ENCODE measurements at places on chromosomes 7 and 10.

DNA sequence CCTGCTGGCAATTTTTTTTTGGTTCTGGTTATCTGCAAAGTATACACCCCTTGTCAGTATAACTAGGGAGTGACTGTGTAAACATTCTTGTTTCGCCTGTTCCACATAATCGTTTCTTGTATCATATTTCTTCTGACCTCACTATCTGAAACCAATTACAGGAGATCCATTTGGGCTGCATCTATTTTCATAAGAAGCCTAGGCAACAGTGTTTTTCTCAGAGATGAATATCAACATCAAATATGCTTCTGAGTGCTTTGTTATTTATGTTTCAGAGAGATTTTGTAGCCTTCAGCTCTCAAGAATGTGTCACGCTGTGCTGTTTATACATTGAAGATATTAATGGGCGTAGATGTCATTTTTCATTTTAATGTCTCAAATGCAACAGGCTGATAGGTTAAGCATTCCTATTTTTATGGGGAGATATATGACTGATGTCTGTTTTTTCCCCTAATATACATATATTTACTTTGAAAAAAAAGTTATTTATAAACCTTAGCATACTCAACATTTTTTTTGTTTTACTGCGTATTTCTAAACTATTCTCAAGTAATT lies 115.5 kb downstream of the FOXP2 start:
- DNase-seq: no peak

DNA sequence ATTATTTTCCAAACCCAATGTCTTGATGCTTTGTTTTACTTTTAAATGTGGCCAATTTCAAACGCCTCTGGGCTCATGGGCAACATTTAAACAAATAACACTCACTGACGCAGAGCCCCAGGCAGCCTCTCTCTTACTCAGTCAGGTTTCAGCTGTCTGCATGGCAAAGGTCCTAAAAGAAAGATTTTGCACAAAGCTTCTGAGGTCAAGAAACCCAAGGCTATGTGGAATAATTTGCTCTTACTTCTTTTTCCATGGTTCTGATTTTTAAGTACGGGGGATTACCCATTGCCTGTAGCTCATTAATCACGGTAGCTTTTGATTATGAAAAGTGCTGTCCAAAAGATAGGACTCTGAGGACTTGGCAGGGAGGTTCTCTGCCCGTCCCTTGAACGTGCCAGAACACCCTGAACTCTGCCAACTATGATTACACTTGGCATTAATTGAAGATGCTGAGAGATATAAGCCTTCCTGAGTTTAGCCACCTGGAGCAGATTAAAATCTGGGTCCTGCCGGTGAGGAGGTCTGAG lies 14.1 kb upstream of the MSRB2 start:
- DNase-seq: no peak

DNA sequence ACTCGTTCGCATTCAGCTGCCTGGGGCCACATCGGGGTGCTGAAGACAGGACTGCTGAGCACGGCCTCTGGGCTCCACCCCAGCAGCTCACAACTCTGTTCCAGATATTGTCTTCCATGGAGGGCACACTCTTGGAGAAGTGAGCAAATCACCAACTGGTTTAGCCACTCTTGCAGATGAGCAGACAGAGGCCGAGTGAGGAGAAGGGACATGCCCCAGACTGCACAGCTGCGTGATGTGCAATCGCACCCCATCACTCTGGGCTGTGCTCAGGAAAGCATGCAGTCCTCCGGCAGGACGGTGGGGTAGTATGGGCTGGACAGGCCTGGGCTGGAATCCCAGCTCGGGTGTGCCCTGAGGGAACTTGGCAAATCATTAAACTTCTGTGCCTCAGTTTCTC lies 111.6 kb downstream of the FAM53B start:
- no peak for DNase-seq

DNA sequence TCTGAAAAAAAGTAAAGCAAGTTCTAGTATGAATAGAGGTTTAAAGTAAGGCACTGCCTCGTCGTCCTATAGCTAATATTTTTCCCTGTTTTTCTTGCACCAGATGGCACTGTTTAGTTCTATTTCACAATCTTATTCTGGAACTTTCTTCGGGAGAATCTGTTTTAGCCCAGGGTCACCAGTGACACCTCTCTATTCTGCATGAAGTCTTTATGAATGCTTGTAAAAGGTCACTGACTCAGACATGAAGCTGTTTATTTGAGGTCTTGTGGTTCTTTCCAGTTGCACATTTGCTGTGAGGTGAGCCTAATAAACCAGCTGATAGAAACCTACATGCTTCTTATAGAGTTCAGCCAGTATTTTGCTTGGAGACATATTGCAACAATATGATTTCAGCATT lies 444.3 kb downstream of the AUTS2 start:
- DNase-seq: no peak

DNA sequence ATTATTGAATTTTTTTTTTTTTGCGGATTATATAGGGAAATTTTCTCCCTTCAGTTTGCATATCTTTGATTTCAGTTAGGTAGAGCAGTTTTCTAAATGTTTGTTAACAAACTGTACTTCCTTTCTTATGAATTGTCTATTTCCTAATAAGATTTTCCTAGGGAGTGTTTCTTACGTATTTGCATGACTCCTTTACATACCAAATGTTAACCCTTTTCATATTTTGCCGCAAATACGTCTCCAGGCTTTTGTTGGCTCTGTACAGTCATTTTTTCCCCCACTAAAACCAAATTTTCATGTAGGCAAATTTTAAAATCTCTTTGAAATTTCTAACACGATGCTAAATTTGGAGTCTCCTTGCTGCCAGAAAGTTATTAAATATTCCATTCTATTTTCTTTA lies 1.9 kb upstream of the FRAT2 start:
- DNase-seq: peak; percentile 65

DNA sequence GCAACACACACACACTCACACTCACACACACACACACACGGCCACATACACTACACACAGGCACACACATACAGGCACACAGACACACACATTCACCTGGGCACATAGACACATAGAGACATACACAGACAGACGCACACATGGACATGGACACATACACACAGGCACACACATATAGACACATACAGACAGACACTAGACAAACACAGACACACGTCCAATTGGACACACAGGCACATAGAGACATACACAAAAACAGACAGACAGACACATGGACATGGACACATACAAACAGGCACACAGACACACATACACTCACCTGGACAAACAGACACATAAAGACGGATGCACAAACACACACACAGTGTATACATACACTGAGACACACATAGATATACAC lies 21.7 kb upstream of the ACTR3B start:
- DNase-seq: no peak

DNA sequence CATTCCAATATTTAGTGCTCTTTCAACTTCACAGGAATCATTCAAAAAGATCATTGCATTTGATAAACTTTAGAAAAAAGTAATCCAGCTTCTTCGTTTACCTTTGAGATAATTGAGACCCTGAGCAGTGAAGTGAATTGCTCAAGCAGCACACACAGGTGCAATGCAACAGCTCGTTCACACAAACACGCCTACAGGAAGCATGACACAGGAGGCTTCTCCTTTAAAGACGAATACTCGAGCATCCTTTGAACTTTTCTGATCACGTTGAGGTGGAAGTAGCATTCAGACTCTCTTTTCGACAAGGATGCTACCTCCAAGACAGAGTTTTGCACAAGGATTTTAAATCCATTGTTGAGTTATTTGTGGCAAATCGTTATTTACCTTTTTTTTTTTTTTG lies 18.0 kb upstream of the RSU1 start:
- DNase-seq: no peak

- no peak for DNase-seq
Measured at GRCh38 chr7:84975586-84976185, 211.2 kb downstream of the SEMA3D start.

GRCh38 chr10:128221117-128221516 lies 94.9 kb upstream of the MKI67 start:
- no peak for DNase-seq

DNA sequence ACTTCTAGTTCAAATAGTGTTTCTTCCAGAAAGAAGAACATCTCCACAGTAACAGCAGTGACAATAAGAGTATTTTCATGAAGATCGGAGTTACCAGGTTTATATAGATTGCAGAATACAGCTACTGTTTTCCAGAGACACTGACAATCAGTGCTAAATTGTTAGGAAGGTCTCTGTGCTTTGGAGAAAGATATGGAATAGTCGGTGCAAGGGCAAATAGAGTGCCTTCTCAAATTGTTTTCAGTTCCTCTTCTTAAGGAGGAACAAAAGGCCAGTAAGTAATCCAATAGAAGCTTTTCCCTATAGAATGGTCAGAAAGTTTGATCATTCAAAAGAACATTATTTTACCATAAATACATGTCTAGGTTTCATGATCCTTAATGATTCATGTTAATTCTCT lies 2.6 kb upstream of the KIAA1217 start:
- DNase-seq: no peak

GRCh38 chr7:133614251-133614650 lies 361.4 kb downstream of the EXOC4 start:
- no peak for DNase-seq

GRCh38 chr10:19825700-19826099 lies 9.5 kb downstream of the PLXDC2 start:
- no peak for DNase-seq

DNA sequence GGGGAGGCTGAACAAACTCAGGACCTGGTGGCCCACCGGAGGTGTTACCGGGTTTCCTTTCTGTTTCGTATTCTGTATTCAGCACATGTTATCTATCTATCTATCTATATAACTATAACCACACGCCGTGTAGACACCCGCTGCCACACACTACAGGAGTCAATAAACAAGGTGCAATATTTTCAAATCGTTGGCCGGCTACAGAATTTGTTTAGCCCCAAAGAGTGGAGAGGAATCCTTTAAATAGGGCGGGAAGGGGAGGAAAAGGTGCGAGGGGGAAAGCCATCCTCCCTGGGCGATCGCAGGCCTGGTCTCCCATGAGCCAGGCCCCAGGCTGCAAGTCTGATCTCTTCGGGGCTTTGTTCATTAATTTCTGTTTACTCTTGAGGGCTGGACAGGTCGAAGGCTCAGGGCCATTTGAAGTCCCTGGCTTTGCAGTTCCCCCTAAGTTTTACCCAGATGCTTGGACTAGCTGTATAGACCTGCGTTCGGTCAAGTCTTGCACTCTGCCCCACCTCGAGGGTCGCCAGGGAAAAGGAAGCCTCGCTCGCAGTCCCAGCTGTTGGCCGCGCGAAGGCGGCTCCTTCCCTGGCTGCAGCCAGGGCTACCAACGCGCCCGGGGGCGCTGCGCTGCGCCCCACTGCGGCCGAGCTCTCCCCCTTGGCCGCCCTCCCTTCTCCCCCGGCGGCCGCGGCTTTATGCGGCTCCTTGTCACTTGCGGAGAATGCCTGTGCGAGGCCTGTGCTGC lies 3.8 kb downstream of the NKX2-3 start:
- DNase-seq: no peak

DNA sequence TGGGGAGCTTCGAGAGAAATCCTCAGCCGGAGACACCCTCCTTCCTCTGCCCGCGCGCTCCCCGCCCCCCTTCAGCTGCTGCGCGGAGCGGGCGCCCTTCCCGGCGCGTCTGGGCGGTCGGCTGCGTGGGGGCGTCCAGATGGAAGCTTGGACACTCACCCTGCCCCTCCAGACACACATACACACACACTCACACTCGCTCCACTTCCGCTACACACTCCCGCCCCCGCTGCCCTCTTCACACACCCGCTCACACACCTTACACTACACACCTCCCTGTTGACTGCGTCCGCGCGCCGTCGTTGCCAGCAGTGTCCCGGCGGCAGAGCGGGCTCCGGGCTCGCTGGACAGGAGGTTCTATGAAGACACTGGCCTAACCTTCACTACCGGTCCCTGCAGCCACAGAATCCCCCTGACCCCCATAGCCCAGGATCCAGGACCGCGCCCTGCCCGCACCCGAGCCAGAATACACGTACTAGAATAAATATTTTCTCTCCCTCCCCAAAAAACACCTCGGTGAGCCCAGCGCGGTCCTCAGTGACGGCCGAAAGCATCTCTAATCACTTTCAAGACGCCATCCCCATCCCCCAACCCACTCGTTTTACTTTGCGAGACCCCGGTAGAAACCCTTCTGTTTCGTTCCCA lies 1.1 kb upstream of the EGR2 start:
- no peak for DNase-seq

GRCh38 chr10:71512761-71513539 lies 116.2 kb downstream of the CDH23 start:
- no peak for DNase-seq

GRCh38 chr10:31153161-31153560 lies 121.5 kb upstream of the ZNF438 start:
- DNase-seq: no peak

GRCh38 chr10:34147641-34148304 lies 667.3 kb downstream of the PARD3 start:
- DNase-seq: no peak

- DNase-seq: no peak
Measured at GRCh38 chr7:74355091-74355490, 65.9 kb downstream of the CLIP2 start.

DNA sequence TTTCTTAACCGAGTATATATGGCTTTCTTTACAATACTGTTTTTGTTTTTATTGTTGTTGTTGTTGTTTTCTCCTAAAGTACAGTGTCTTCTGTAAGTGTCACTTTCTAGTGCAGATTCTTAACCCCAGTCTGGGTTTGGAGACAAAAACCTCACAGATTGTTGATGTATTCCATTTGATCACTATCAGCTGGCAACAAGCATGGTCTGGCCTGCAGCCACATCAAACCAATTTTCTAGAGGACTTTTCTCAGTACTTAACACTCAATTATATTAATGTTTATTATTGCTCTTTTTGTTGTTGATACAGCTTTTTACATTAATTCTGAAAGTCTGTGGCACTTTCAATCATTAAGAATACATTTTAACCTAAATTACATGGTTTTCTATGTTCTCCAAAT lies 17.1 kb downstream of the LRRN3 start:
- no peak for DNase-seq

DNA sequence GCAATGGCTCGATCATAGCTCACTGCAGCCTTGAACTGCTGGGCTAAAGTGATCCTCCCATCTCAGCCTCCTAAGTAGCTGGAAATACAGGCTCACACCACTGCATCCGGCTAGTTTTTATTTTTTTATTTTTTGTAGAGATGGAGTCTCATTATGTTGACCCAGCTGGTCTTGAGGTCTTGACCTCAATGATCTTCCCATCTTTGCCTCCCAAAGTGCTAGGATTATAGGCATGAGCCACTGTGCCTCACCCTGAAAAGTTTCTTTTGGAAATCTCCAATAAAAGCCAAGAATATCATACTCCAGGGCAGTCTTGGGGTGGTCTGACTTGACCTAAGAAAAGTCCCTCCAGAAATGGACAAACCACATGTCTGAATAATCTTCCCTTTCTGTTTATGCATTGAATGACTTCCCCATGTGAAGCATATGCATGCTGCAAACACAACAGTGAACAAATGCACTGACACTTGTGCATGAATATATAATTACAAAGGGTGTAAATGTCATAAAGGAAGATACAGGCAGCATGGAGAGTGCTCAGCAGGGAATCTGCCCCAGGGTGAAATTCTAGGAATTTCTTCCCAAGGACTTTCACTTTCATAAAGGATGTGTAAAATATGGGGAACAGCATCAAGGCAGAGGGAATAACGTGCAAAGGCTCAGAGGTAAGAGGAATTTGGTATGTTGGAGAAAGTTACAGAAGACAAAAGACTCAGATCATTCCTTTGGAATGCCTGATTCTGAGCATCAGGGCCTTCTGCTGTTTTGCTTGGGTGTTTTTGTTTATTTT lies 142.4 kb upstream of the LYZL1 start:
- no peak for DNase-seq

- DNase-seq: no peak
Measured at GRCh38 chr10:29199941-29200679, 88.8 kb upstream of the LYZL1 start.

- DNase-seq: no peak
Measured at GRCh38 chr10:48253970-48254657, 20.4 kb downstream of the FRMPD2 start.

All from NCI-H1048 (cell line).